DMS153 (cell line): ENCODE measurements at places on chromosomes 6 and 20.

GRCh38 chr20:61762167-61762710 lies 303.4 kb downstream of the TAF4 start:
- no peak for DNase-seq

GRCh38 chr6:138383776-138384175 lies 6.1 kb downstream of the SMIM28 start:
- no peak for DNase-seq

DNA sequence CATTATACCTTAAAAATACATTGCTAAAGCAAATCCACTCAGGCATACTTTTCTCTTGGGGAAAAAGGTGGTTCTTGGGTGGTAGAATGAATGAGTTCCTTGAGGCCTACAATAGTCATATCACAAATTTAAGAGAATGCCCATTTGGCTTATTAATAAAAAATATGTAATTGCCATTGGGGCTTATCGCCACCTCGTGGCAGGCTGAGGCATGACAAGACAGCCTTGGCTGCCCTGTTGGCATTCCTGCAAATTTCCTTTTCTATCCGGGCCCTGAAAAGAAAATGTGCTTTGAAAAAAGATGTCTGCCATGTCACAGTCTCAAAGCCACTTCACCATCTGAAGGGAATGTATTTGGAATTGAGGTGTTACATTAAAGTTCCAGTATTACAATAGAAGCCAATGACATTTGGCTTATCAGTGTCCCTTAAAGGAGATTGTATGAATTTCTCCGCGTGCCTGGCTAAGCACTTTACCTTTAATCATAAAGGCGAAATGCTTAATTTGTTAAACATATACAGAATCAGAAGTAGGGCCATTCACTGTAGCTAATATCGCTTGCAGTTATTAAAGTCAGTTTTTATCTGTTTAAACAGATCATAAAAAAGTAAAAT lies 188.3 kb upstream of the ZFP64 start:
- DNase-seq, result no peak

- no peak for DNase-seq
These were observed 115.2 kb upstream of the RNF24 start for GRCh38 chr20:4130404-4131189.

- DNase-seq, result no peak
These were observed 209.3 kb upstream of the CDH4 start for GRCh38 chr20:61042506-61043385.

DNA sequence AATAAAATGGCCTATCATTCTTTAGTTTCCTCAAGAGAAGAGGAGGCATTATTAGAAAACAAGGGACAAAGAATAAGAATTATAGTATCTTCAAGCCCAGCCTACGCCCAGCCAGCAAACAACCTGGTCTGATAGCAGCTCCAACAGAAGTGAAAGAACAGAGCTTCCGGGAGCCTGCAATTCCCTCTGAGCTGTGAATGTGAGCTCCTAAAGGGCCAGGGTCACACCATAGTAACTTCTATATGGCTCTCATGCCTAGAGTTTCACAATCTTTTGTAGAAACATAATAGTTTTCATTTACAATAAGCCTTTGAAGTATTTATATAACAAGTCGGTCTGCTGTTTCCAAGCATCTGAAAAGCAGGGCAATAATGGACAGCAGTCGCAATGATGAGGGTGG lies 116.5 kb downstream of the SMLR1 start:
- no peak for DNase-seq

DNA sequence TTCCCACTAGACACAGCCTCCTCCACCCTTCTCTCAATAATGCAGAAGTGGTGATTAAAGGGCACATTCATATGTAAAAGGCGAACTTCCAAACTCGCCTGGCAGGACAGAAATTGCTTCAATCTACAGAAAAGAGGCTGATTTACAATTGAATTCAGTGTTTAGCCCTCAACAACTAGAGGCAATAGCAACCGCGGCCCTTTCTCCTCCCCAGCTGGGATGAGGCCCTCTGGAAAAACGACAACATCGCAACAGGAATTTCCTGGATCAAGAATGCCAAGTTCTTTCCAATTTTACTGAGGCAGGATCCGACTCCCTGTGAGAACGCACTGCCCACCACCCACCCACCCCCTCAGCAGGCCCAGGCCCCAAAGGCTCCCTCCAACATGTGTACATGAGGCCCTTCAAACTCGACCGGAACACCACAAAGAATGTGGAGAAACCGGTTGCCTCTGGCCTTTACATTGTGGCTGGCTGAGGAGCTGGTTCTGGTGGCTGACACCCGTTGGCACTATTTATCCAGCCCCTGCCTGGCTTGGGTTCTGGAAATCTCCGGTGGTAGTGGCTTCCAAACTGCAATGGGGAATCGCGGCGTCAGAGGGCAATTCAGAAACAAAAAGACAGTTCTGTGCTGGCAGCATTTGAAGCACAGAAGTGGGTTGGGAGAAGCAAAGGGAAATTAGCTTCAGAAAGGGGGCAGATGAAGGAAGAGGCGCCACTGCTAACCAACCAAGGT lies 36.8 kb downstream of the ZMYND8 start:
- peak; percentile 87 for DNase-seq

DNA sequence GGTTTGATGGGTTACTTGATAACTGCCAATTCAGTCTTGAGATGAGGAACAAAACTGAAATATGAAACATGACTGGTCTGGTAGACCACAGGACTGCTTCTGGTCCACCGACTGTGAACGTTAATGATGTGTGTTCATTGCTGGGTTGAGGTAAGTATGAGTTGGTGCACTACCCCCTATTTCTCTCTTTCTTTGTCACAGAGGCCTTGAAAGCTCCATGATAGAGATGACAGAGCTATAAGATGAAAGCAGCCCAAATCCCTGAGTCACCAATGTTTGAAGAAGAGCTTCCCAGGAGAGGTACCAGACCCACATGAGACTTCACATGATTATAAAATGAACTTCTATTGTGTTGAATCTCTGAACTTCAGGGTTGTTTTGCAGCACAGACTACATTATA lies 555.5 kb downstream of the PTPRT start:
- no peak for DNase-seq

- no peak for DNase-seq
These were observed 14.3 kb downstream of the B4GALT5 start for GRCh38 chr20:49699200-49699992.

DNA sequence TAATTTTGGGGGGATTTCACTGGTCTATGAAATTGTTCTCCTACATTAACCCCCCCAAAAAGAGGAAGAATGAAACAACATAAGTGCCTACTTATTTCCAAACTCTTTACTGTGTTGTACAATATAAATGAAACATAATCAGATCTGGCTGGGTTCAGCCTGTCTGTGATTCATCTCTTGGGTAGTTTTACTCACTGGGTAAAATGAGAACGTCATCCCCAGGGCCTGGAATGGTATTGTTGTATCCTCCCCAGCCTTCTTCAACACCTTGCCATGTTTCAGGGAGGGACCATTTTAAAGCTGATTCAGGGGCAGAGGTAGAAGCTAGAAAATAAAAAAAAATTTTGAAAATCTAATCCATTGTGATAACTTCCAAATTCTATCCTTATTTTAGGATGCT lies 256.7 kb downstream of the PKHD1 start:
- DNase-seq, result no peak

- no peak for DNase-seq
These were observed 1.9 kb upstream of the PDYN start for GRCh38 chr20:1995531-1996310.

- DNase-seq, result no peak
These were observed 111.9 kb downstream of the MAP3K4 start for GRCh38 chr6:161103475-161103874.

DNA sequence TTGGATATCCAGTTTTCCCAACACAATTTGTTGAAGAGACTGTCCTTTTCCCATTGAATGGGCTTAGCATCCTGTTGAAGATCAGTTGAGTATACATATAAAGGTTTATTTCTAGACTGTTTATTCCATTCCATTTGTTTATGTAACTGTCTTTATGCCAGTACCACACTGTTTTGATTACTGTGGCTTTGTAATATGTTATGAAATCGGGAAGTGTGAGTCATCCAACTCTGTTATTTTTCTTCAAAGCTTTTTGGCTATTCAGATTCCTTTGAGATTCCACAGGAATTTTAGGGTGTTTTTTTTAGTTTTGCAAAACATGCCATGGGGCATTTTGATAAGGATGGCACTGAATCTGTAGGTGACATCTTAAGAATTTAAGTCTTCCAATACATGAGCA lies 188.3 kb downstream of the BMP7 start:
- DNase-seq, result no peak

DNA sequence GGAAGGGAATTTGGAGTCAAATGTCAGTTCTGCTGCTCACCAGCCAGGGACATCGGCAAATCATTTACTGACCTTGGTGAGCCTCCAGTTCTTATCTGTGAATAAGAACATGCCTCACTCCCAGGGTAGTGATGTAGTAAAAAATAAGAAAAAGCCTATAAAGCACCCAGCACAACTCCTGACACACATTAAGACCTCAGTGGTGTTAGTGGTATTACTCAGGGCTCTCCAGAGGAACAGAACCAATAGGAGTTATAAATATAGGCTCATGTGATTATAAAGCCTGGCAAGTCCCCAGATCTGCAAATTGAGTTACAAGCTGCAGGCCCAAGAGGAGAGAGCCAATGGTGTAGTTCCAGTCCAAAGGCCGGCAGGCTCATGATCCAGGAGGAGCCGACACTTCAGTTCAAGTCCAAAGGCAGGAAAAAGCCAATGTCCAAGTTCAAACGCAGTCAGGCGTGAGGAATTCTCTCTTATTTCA lies 71.3 kb upstream of the EYA2 start:
- DNase-seq, result no peak

DNA sequence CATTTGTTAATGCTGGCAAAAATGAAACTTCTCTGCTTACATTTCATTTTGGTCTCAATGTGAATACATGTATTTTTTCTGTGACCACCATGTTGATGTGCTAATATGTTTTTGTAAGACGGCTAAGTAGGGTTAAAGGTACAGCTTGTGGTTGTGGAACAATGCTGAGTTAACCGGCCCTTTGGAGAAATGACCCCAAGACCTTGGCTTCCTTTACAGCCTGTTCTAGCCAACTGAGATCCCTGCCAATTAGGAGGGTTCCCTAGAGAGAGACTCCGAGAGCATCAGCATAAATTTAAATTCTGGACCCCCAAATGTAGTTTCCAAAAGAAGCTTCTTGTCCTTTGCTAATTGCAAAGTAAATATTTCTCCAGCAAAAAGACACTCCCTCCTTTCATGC lies 44.4 kb downstream of the RSPO3 start:
- no peak for DNase-seq

DNA sequence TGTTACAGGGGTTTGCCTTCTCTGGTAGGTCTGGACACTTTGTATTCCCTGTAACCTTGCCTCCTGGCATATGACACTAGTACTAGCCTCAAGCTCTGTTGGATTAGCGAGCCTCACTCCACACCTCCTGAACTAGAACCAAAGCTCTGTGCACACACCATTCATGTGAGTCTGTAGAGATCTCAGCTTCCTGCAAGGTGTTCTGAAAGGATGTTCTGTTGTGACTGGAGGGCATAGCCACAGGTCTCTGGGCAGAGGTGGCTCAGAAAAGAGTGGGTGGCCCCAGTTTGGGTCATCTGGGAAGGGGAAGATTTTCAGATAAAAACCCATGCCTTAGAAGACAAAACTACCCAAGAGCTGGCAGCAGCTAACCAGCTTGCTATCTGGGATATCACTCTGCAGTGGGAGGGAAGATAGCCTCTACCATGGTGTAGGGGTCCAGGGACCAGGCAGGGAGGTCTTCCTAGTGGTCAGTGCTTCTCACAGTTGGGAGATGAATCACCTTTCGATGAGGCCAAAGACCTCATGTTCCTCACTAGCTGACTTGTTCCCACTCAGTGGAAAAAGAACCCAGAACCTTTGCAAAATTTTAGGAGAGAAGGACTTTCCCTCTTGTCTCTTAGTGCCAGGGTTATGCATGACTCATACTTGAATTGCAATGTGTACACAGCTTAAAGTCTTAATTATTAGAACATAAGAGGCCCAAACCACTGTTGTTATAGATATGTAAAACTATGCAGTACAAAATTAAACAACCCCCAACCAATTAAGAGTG lies 41.4 kb downstream of the HLA-F start:
- no peak for DNase-seq

GRCh38 chr20:9126527-9126926 lies 57.6 kb downstream of the PLCB4 start:
- no peak for DNase-seq

- DNase-seq, result no peak
These were observed 119.6 kb upstream of the EDN1 start for GRCh38 chr6:12170351-12171092.

- DNase-seq, result no peak
These were observed 12.6 kb upstream of the CST1 start for GRCh38 chr20:23763345-23763744.

GRCh38 chr20:62362590-62362940 lies 4.5 kb downstream of the LAMA5 start:
- DNase-seq, result no peak

DNA sequence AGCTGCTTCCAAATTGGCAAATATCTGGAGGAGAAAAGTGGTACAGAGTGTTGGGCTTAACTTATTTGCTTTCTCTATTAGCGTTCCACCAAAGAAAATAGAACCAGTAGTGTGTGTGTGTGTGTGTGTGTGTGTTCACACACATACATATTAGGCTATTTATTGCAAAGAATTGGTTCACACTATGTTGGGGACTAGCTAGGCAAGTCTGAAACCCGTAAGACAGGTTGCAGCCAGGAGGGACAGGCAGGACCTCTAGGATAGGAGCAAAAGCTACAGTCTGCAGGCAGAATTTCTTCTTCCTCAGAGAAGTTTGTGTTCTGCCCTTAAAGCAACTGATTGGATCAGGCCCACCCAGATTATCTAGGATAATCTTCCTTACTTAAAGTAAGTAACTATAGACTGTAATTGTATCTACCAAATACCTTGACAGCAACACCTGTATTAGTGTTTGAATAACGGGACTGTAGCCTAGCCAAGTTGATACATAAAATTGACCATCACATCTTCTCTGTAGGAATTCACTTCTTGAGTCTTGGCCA lies 12.8 kb downstream of the KCTD20 start:
- no peak for DNase-seq

- DNase-seq, result no peak
These were observed 128.5 kb upstream of the DST start for GRCh38 chr6:56771189-56771588.
